LHCN-M2 (cell line): ENCODE measurements at places on chromosomes 3 and 15.

DNA sequence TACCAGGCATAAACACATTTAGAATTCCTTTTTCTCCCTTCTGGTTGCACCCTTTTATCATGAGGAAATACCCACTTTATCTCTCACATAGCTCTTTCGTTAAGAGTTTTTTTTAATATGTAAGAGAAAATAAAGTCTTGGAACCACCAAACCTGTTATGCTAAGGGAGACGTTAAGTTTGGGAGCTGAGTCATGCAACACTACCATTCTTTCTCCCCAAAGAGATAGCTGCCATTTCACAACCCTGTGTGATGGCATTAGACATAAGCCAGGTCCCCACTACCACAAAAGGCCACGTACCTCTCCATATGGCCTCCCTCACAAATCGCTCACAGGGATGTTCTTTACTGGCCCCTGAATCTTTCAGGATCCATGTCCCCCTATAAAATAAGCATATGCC, 7.6 kb upstream of the NIPA1 start:
- DNase-seq, result no peak

- DNase-seq, result no peak
Measured at GRCh38 chr3:58508437-58508836, 16.5 kb downstream of the KCTD6 start.

DNA sequence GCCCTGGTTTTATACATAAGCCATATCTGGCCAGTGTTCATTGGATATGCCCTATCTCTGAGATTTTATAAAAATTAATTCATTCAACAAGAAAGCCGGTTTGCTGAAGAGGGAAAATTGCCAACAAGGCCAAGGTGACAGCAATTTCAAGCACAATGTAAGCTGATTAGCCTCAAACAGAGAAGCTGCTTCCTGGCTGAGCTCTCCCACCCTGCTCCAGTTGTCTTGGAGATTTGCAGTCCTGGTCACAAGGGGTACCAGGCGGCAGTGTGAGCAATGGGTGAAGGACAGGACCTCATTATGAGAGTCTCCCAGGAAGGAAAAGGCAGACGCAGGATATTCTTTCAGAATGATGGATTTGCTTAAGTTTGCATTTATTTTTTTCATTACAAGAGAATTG, 5.4 kb upstream of the THSD4 start:
- no peak for DNase-seq

DNA sequence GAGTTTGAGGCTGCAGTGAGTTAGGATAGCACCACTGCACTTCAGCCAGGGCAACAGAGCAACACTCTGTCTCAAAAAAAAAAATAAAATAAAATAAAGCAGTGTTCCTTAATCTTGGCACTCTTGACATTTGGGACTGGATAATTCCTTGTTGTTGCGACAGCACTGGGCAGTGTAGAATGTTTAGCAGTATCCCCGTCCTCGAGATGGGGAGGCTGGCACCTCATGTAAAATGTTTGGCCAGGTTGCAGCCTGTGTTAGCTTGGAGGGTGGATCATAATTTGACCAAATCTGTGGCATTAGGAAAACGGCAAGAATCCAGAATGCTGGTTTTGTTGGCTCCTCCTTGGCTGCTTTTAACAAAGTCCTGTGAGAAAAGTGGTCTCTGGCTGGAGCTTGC, 47.0 kb downstream of the ZNF445 start:
- no peak for DNase-seq

DNA sequence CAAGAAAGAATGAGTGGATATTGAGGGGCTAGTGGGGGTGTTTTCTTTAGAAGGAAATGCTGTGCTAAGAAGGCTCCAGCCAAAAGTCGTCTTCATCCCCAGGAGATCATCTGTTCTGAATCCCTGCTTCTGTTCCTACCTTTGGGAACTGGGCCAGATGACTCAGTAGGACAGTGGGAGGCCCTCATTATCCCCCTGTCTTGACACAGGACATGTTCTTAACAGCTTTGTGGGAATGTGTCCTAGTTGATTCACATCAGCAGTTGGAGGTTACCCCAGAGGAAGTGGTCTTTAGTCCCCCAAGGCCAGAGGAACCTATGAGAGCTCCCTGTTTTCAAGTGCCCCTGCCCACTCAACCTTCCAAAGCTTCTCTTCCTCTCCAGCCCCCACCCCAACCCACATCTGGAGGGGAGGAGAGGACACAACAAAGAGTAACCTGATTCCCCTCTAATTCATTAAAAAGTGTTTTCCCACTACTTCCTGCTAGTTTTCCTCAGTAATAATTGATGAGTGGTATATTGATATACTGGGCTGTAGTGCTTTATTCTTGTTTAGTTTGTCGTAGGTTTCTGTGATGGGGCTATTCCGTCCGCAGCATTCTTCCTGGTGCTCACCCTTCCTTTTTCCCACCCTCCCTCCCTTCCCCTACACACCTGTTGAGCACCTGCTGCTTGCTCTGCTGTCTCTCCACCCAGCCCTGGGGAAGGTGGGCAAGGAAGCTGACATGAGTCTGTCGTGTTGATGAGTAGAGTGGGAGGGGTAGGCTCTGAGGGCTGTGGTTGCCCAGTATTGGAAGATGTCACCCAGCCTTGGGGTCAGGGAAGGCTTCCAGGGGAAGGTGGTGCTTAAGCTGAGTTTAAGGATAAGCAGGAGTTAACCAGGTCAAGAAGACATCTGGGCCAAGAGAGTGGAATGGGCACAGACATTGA, 9.3 kb downstream of the PXYLP1 start:
- DNase-seq, result peak; percentile 59

DNA sequence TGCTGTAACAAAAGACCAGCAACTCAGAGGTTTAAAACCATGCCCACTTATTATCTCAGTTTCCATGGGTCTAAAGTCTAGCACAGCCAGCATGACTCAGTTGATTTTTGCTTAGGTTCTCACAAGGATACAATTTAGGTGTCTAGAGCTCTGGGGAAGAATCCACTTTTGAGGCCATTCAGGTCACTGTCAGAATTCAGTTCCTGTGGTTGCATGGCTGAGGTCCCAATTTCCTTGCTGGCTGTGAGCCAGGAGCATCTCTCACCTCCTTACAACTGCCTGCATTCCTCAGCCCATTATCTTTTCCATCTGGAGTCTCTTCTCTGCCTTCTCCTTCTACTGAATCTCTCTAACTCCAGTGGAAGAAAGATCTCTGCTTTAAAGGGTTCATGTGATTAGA, 240.5 kb upstream of the CFAP20DC start:
- no peak for DNase-seq

DNA sequence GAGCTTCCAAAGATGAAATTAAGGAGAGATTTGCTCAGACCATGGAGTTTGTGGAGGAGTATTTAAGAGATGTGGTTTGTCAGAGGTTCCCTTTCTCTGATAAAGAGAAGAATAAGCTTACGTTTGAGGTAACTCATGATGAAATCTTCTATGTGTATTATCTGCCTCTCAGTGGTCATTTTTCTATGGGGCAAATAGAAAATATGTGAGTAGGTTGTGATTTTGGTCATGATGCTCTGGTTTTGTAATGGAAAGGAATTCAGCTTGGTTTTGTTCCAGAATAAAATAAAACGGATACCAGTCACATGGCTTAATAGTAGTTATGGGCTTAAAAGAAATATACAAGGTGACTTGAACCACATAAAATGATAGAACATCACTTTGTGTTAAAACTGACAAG, 181.1 kb downstream of the ITPR1 start:
- DNase-seq, result peak; percentile 33

- peak; percentile 34 for DNase-seq
Measured at GRCh38 chr3:10437272-10437994, 68.0 kb downstream of the ATP2B2 start.

DNA sequence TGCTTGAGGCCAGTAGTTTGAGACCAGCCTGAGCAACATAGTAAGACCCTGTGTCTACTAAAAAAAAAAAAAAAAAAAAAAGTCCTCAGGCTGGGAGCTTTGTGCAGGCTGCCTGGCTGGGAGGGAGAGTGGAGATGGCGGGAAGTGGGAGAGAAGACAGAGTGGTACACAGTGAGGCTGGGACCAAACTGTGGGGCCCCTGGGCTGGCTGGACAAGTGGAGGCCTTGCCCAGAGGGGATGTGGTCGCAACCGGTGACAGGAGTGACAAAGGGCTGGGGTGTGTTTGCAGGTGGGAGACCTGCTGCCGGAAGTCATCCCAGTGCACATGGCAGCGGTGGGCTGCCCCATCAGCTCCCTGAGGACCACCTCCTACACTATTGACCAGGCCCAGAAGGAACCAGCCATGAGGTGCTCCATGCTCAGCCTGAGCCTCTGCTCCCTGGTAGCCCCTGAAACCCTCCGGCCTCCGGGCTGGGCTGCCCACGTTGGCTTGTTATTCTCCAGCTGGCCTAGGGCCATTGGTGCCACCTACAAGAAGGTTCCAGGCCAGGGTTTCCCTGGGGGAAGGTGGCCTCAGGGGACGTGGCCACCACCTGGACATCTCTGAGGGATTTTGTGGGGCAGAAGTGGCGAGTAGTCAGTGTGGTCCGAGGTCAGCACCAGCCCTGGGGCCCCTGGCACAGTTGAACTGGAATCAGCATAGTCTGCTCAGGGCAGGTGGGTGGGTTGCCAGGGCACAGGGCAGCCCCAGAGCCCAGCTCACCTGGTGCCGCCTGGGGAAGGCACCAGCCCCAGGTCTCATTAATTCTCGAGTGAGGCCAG, 22.7 kb downstream of the ACAA1 start:
- no peak for DNase-seq

GRCh38 chr3:1527786-1528185, 435.0 kb downstream of the CNTN6 start:
- no peak for DNase-seq

- DNase-seq, result no peak
Measured at GRCh38 chr3:153746211-153746610, 375.0 kb upstream of the ARHGEF26 start.

DNA sequence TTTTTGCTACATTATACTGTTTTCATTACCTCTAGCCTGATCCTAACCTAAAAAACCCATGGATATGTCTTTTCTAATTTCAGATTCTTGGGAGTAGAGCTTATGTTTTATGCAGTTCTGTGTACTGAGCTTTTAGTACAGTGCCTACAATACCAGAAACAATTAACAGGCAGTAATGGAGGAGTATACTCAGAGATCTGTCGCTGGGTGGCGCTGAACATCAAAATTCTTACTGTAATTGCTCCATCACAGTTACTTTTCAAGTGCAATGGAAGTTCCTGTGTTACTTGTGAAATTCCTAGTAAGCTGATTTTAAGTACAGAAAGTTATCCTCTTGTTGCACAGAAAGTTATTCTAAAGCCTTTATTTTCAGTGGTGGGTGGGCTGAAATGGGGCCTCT, 66.9 kb downstream of the RNF13 start:
- peak; percentile 62 for DNase-seq

DNA sequence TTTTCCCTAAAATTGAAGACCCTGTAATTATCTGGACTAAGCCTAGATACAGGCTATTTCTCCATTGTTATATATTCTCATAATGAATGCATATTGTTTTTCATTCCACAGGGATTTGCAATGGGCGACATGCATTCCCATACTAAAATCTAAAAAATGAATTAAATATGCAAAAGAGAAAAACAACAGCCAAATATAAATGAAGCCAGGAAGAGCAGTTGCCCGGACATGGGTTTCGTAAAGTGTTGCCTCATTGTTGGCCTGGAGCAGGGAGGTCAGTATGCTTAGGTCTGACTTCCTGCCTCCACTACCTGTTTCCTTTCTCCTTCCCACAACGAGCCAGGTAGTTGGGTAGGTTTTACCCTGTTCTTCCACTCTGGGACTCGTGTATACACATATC, 27.1 kb upstream of the SLCO3A1 start:
- no peak for DNase-seq

DNA sequence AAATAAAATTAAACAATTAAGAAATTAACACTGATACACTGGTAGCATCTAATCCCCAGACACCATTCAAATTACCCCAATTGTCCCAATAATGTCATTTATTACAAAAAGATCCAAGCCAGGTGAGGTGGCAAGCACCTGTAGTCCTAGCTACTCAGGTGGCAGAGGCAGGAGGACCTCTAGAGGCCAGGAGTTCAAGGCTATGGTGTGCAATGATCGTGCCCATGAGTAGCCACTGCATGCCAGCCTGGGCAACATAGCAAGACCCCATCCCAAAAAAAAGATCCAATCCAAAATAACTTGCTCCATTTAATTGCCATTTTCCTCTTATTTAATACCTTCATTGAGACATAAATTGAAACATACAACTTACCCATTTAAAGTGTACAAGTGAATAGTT, 17.8 kb downstream of the CSTA start:
- DNase-seq, result no peak

DNA sequence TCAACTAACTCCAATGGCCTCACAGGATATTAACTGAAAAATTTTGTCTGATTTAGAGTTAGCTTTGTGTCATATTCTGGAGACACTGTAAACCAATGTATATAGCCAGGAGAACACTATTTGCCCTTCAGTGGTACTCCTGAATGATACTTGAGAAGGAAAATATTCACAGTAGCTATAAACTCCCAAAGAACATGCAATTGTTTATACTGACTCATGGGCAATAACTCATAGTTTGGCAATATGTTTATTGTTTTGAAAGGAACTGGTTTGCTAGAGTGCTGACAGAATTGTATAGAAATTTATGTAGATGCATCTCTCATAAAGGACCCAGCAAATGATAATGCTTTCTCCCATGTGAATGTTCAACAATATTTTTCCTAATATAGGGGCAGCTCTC, 537.6 kb downstream of the PLOD2 start:
- peak; percentile 4 for DNase-seq

GRCh38 chr3:171329746-171330145, 130.5 kb downstream of the TNIK start:
- no peak for DNase-seq

DNA sequence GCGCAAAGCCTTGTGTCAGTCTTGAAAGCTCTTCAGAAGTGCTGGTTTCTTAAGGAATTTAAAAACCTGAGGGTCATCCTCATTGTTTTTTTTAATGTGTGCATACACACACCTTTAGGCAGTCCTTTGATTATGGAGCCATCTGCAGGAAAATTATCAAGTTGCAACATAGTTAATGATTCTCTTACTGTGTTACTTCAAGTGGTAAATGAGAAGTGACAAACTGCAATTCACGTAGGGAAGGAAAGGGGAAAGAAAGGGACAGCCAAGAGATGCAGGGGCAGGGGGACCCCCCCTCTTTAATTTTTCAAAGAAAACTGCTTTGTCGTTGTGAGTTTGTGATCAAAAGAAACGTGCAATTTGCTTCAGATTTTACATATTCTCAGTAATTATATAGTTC, 162.4 kb upstream of the CGNL1 start:
- peak; percentile 77 for DNase-seq

- DNase-seq, result peak; percentile 60
Measured at GRCh38 chr3:72234391-72234790, 449.4 kb upstream of the PROK2 start.

GRCh38 chr3:192090586-192090985, 629.6 kb downstream of the PYDC2 start:
- peak; percentile 1 for DNase-seq

DNA sequence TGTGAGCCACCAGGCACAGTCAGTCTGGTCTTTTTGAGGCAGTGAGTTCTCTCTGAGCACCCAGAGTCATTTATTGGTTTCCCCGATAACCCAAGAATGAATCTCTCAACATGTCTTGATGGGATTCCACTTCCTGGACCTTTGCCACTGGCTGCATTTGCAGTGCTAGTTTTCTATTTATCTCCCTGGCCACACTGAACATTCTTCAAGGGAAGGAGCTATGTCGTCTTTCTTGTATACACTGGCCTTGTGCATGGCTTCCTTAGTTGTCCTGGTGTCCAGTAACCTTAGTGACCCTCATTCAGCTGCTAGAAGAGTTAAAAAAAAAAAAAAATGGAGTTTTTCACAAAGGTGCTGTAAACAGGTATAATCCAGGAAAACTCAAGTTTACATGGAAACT, 64.9 kb upstream of the CMTM7 start:
- DNase-seq, result no peak
